ENCODE measurements at places on chromosomes 12 and 14.

- DNase-seq = no peak
Observed at GRCh38 chr12:116818341-116818856, 62.8 kb downstream of the HRK start.

DNA sequence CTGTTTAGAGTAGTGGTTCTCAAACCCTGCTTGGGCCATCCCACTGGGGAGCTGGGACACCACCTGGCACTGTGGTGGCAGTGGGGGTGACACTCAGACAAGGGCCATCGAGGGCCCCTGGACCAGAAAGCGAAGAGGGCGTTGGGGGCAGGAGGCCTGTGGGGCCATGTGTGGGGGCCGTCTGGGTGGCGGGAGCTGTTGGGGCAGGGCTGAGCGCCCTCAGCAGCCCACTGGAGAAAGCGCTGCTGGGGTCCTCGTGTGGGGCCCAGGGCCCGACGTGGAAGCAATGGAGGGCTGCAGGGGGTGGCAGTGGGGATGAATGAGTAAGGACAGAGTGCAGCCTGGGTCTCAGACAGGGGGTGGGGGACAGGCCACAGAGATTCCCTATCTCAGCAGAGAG lies 5.9 kb upstream of the ADSS1 start:
- DNase-seq = no peak

DNA sequence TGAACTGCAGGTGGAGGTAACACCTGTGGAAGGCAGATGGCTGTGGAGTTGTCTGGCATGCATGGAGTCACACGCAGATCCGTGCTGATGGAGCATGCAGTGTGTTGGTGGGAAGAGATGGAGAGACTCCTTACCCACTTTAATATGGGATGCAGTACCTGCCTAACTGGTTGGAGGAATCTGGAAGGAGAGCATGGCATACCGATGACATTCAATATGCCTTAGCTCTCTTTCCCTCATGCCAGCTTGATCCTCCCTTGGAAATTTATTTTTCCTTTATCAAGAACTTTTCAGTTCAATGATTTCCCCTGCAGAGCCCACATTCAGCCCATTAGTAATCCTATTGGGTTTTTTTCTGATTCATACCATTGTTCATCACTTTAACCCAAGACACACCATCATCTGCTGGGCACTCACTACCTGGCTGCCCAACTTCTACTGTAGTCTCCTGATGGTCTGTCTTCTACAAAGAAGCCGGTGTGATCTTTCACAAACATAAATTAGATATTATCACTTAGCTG lies 25.9 kb upstream of the NR2C1 start:
- no peak for DNase-seq

GRCh38 chr12:55983232-55983842 lies 9.5 kb downstream of the RAB5B start:
- DNase-seq = no peak

- no peak for DNase-seq
Observed at GRCh38 chr12:55681142-55682077, 26.3 kb downstream of the ITGA7 start.

DNA sequence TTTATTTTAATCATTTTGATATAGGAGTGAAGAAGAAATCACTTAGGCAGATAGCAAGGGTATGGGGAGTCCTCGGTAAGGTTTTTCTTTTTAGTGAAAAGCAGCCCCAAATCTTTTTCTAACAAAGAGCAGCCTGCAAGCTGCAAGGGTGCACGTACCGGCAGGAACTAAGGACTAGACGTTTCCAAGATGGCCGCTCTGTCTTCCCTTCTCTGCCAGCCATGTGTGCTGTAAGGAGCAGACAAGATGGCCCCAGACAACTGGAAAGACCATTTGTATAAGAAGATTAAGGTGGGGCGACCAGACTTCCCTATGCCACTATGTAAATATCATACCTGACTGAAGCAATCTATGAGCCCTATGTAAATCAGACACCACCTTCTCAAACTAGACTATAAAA lies 79.6 kb downstream of the TXNDC16 start:
- no peak for DNase-seq

DNA sequence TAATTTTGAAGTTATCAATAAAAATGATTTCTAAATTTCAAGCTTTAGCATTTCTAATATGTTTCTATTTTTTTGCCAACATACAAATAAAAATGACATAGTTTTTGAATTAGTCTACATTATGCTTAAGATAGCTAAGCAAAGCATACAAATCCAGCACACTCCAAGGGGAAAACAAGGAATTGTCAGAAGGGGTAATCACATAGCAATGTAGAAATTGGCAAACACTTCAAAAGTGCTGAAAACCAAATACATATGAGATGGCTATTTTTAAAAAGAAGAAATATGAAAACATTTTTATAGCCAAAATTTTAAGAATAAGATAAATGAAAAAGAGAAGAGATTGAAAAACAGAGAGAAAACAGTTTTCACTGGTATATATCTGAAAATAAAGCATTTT lies 308.0 kb downstream of the SLC6A15 start:
- no peak for DNase-seq

DNA sequence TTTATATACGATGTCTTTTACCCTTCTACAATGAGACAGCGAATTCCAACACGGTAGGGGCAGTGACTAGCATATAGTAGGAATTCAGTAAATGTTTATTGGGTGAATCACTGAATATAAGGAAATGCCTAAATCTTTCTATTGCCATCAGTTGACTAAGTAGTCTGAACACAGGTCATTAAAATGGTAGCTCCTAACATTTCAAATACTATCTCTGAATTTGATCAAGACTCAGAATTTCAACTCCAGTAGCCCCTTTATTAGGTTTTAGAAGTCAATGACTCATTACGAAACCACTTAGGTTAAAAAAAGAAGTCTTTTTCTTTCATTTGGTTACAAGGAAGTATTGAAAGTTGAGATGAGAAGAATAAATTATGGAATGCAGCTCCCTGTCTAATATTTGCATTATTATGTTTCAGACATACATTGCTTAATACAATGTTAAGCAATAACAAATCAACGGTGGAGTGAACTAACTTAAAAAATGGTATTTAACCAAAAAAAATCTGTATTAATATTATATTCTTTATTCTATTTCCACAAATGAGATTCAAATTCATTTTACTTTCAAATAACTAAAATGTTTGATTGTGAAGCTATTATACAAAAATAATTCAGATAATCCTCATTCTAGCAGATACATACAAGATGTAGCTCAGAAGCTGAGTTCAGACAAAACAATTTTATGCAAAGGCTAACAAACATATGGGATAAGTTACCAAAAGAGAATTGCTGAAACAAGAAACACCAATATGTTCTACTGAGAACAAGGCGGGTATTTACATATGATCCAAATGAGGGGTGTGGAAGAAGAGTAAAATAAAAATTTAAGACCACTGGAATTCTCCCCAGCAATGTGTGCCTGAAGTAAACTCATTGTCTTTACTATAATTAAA lies 302.7 kb downstream of the CEP128 start:
- DNase-seq = no peak

- DNase-seq = no peak
Observed at GRCh38 chr12:66533767-66534166, 145.1 kb downstream of the GRIP1 start.

- no peak for DNase-seq
Observed at GRCh38 chr12:79935624-79936345, 888 bp upstream of the PPP1R12A start.

DNA sequence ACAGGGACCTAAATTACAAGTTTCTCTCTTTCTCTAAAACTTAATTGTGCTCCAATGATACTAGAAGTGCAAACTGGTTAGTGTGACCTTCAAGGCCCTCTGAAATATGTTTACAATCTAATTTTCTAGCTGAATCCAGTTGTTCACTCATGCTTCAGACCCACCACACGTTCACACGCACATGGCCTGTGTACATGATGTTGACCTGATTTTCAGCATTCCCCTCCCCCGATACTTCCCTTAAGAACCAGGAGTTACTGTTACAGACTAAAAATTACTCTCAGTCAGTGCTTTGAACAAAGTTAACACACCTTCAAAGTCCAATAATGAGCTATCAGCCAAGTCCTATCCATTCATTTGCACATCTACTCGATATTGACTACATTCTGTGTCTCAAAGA lies 16.5 kb downstream of the MBIP start:
- DNase-seq = no peak

DNA sequence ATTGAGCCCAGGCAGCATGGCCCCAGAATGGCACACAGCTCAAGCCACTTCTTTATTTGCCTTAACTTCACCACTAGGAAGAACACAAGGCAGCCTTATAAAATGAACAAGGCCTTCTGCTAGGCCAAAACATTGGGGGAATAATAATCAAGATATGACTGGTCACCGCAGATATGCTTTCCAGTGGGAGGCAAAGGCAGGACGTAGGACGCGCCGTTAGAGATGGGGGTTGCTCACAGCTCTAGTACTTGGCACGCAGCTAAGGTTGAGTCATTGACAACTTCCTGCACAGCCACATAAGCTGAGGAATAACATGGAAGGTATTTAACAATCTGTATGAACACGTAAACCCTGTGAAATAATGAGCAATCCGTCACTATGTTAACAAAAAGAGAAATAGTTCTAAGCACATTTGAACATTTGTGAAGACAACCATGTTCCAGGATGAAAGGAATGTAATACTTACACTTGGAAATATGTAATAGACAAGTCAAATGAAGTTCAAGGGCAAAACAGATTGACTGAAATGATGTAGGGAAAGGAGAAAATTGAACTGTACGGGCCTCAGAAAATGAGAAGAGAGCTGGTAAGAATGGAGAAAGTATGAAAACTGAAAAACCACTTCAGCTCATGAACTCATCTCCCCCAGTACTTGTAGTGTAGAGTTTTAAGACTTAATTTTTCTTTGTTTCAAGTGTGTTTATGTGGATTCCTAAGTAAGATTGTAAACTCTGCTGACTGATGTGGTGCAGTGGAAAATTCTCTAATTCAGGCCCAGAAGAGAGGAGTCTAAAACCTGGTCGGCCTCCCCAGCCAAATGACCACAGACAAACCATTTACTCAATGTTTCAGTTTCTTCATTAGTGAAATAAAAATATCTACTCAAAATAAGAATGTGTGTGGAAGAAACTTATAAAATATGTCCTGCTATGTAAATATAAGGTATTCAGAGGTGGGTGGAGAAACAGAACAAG lies 59.3 kb upstream of the CCDC91 start:
- DNase-seq = no peak

GRCh38 chr12:48263617-48264016 lies 60.5 kb upstream of the OR10AD1 start:
- DNase-seq = no peak

- DNase-seq = no peak
Observed at GRCh38 chr14:90804292-90805083, 11.7 kb downstream of the TTC7B start.

- no peak for DNase-seq
Observed at GRCh38 chr12:10365696-10366405, 24.0 kb downstream of the KLRK1 start.

Data from stimulated activated CD8-positive, alpha-beta memory T cell treated with anti-CD3 and anti-CD28 coated beads, Interleukin-12 subunit alpha, Interleukin-12 subunit beta, amount 100 ng/mL, for 4 hours (primary cell).